NCI-H524 (cell line): ENCODE measurements at places on chromosomes 12 and 14.

DNA sequence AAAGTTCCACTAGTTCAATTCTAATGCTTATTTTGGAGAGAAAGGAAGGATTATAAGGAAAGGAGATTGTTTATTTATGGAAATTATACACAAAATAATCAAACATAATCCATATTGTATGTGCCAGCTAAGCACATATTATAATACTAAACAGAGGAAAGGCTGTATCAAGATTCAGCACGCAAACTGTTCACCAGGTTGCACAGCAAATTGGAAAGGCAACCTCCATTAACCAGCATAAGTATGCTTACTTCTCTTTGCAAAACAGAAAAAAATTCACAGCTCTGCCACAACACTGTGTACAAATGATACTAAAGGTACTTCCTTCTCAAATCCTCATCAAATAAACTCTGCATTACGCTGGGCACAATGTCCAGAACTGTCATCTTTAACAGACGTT, 146.3 kb downstream of the MED13L start:
- no peak for DNase-seq

DNA sequence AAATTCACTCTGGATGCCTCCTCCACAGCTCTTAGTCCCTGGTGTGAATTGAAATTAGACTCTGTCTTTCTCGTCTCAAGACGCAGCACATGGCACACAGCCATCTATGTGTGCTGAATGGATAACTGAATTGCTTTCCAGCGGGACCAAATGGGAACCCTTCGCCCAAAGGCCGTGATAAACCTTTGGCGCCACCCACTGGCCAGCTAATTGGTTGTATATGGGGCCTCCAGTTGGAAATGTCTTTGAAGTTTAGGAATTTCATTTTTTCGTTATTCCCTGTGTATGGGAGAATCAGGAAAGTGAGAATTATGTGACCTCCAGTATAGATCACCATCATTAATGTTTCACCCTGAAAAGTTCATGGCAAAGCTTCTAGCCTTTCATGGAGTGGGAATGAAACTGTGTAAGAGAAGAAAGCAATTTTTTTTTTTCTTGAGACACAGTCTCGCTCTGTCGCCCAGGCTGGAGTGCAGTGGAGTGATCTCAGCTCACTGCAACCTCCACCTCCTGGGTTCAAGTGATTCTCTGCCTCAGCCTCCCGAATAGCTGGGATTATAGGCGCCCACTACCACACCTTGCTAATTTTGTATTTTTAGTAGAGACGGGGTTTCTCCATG, 9.8 kb upstream of the HSP90AA1 start:
- peak; percentile 91 for DNase-seq

DNA sequence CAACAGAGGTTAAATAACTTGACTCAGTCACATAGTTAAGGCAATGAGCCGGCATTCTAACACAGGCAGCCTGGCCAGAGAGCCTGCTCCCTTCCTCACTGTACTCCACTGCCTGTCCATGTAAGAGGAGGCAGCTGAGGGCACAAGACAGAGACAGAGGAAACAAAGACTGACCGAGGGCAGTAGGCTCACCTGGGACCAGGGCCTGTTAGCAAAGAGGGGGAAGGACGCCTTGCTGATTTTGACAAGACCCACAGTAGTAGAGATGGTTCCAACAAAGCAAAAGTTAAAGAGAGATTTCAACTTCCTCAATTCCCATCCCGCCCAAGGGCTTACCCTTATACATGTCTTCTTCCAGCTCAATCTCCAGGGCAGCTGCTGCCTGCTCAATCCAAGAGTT, 26.5 kb downstream of the OTUB2 start:
- no peak for DNase-seq

DNA sequence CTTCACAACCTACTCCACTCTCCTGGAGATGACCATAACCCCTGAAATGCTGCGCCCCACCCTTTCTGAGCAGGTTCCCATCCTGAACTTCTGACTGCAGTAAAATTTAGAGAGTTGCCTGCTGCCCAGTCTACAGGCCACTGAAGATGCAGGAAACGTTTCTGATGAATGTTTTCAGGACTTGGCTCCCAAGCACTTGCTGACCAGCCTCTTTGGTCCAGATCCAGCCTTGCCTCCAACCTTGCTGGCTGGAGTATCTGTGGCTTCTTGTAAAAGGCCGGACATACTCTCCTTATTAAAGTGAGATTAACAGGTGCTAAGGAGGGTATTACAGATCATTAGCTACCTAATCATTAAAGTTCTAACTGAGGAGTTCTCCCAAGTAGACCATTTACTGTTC, 70.3 kb upstream of the STXBP6 start:
- no peak for DNase-seq

DNA sequence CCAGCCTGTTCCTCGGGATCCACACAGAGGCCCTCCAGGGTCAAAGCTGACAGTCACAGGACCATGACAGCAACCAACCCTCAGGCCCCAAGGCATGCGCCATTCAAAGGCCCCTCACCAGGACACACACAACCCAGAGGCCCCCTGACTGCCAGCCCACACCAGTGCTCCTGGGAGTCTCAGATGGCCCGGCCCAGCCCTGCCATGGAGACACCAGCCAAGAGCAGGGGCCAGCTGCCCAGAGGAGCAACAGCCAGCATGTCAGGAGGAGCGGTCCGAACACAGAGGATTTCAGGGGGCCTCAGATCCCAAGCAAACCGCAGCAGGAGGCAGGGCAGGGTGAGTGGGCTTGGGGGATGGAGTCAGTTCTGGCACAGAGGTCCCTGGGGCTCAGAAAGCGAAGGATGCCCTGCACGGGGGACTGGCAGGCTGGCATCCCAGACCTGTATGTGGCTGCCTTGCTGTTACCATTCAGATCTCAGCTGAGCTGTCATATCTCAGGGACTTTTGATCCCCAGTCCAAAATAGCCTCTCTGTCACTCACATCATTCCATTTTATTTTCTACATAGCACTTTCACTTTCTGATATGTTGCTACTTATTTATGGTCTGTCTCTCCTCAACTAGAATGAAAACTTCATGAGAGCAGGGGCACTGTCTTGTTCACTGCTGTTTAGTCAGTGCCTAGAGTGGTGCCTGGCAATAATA, 4.8 kb downstream of the TMEM229B start:
- DNase-seq = no peak

GRCh38 chr12:93502802-93503623, 35.7 kb downstream of the MRPL42 start:
- peak; percentile 34 for DNase-seq

DNA sequence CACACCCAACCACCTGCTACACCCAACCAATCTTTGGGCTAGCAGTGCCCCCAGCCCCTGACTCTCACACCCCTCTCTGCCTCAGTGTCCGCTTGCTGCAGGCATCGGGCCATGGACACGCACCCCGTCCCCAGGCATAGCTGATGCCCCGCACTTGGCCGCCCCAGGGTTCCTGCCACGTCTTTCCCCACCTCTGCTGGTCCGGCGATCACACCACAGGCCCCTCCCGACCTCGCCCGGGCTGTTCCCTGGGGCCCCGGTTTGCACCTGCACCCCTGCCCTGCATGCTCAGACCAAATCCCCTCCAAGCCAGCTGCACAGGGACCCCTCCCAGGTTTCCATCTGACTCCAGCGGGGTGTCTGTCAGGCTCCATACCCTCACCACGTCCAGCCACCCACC, 38.3 kb downstream of the BEGAIN start:
- no peak for DNase-seq

GRCh38 chr14:73293782-73294781, 56.8 kb downstream of the PAPLN start:
- DNase-seq = no peak

- no peak for DNase-seq
These were observed 253.7 kb downstream of the SNAPC1 start for GRCh38 chr14:62015945-62016344.

- DNase-seq = no peak
These were observed 9.8 kb upstream of the PNMA1 start for GRCh38 chr14:73723797-73724661.

DNA sequence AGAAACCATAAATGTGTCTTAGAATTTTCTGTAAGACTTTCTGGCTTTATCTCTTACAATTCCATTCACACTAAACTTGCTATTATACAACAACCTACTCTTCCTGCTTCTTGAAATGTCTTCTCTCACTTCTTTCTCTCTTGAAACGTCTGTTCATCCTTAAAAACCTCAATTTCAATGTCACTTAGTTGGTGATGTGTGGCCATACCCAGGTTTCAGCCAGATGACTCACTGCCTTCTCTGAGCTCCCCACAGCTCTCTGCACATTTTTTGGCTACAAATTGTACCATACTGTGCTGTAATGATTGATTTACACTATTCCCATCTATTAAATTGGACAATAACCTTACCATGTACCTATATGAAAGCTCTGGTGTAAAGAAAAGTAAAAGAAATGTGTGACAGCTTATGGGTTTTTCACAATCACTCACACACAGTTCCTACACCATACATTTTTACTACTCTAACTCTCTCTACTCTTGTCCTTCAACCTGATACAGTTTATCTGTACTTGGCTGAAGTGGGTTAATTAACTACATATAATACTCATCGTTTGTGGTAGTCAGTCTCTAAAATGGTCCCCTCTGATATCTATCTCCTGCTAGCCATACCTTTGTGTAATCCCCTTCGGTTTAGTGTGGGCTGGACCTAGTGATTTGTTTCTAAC, 222.1 kb downstream of the NELL2 start:
- DNase-seq = no peak

GRCh38 chr12:131507094-131507493, 203.8 kb upstream of the SFSWAP start:
- DNase-seq = no peak

DNA sequence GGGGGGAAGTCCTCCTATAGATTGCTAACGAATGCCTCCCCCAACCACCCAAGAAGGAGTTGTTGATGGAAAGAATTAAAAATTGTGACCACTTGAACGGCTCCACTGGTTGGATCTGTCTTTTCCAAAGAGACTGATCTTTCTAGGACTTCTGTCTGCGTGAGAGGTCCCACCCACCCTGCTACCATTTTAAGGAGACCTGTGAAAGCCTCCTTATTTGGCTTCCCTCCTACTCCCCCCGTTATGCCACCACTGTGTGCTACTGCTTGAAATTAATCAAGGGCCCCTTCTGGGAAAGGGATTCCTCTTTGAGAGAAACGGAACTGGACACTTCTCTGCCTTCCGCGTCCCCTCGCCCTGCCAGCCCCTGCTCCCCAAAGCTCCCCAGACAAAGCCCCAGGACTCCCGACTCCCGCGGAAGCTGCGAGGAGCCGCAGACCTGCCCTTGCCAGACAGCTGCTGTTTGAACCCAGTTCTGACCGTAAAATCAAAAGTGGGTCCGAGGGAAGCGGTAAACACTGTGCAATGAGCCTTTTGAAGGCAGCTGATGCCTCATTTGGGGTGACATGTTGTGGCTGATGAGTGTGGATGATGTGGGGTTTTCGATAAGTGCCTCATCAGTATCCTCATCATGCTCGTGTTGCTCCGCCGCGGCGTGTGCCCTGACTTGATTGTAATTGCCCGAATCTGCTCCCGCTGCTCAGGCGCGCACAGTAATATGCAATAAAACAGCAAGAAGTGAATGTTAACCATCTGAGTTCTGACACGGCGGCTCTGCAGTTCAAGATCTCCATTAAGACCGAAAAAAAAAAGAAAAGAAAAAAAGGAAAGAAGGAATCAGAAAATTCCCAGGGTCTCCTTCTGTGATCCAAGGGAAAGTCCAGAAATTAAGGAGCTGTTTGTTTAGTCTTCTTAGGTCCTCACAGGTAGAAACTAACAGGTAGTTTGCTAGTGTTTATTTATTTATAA, 48.2 kb downstream of the MBIP start:
- DNase-seq = no peak

DNA sequence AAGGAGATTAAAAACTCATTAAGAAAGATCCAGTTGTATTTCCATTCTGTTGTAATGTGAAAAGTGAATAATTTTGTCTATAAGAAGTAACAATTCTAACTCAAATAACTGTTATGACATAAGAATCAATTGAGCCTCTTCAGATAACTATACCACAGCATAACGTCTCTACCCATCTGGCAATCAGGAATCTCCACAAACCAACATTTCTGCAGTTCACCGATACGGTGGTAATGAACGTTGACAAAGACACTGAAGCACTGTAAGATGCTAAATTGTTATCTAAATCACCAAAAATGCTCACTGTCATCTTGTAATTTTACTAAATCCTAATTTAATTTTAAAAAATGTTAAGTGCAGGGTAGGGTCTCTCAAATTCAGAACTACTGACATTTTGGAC, 130.9 kb upstream of the USP15 start:
- no peak for DNase-seq

GRCh38 chr12:33450480-33450879, 10.9 kb upstream of the SYT10 start:
- no peak for DNase-seq

GRCh38 chr12:1966561-1967226, 37.6 kb downstream of the DCP1B start:
- DNase-seq = no peak

- DNase-seq = no peak
These were observed 4.7 kb downstream of the FOS start for GRCh38 chr14:75283162-75283832.

- DNase-seq = peak; percentile 97
These were observed 48.7 kb downstream of the NEUROD4 start for GRCh38 chr12:55068416-55069010.

DNA sequence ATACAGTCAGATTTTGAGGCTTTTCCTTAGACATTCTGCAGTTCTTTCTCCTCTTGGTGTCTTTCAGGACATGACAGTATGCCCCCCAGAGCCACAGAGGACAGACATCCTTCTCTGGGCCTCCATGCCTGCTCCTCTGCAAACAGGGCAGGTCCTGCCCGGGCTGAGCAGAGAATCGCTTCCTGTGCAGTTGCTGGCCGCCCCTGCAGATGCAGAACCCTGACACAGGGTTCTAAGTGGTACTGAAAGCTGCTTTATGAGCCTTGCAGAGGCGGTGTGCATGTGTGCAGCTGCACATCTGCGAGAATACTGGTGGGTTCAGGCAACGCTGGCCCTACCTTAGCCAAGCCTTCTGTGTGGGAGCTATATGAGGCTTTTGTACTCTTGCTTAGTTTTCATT, 54.5 kb downstream of the FLRT2 start:
- no peak for DNase-seq

DNA sequence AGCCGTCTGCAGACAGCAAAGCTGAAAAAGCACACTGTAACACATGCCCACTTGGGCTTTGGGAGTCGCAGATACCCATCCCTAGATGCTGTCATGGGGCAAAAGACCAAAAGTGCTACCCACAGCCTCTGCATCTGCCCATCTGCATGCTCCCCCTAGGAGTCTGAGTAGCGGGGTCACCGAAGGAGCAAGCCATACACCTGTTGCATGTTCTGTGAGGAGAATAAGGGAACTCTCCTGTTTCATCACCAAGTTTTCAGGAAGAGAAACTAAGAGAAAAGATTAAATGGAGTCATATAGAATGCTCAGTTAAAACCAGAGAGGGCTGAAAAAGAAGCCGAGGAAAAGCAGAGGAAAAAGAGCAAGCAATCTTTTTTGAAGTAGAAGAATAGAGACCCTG, 13.7 kb upstream of the ST8SIA1 start:
- no peak for DNase-seq

DNA sequence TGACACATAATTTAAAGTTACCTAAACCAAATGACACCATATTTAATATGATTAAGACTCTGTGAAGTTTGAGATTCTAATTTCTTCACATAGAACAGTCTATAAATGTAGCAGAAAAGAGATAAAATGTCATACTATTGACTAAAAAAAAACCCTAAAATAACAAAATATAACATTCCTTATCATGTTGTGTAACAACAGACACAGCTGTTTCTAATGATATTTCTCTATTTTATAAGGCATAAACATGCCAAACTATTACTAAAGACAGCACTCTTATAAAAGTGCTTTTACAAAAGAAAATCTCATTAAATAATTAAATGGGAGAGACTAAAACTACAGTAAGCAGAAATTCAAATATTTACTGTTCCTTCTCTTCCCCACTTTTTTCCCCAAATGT, 49.4 kb downstream of the NOVA1 start:
- no peak for DNase-seq
